ENCODE measurements at places on chromosomes 4 and X.

GRCh38 chr4:130210864-130211263 lies 1114.9 kb downstream of the C4orf33 start:
- no peak for DNase-seq

GRCh38 chr4:189767941-189768340 lies 172.7 kb upstream of the FRG1 start:
- DNase-seq, result no peak

GRCh38 chr4:48090621-48091020 lies 43.4 kb downstream of the TXK start:
- no peak for DNase-seq

- no peak for DNase-seq
Measured at GRCh38 chr4:29276150-29276549, 1444.0 kb upstream of the PCDH7 start.

GRCh38 chr4:107666134-107666533 lies 53.9 kb downstream of the PAPSS1 start:
- no peak for DNase-seq

GRCh38 chr4:52550186-52550585 lies 108.9 kb downstream of the USP46 start:
- DNase-seq, result no peak

- no peak for DNase-seq
Measured at GRCh38 chr4:52660643-52661042, 1.5 kb upstream of the USP46 start.

- DNase-seq, result no peak
Measured at GRCh38 chr4:15344041-15344440, 83.8 kb upstream of the C1QTNF7 start.

GRCh38 chrX:135596495-135596894 lies 76.0 kb downstream of the INTS6L start:
- DNase-seq, result peak; percentile 37

- no peak for DNase-seq
Measured at GRCh38 chr4:159484864-159485263, 382.0 kb downstream of the RAPGEF2 start.

DNA sequence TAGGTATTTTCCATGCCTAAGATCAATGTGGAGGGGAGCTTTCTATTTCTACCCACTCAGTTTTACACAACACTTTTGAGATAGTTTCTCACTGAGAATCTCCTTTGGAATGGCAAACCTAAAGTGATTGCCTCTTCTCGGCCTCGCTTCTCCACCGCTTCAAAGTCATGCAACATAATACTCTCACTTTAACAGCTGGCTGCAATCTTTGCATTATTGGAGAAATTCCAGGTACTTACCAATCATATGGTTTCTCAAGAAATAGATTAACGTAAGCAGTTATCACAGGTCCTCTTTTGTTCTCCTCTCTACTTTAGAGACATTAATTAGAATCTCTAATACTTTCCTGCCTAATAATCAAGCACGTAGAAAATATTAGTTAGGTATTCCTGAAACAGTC lies 3.7 kb upstream of the IL13RA2 start:
- peak; percentile 75 for DNase-seq

- no peak for DNase-seq
Measured at GRCh38 chr4:110914791-110915190, 291.9 kb upstream of the PITX2 start.

DNA sequence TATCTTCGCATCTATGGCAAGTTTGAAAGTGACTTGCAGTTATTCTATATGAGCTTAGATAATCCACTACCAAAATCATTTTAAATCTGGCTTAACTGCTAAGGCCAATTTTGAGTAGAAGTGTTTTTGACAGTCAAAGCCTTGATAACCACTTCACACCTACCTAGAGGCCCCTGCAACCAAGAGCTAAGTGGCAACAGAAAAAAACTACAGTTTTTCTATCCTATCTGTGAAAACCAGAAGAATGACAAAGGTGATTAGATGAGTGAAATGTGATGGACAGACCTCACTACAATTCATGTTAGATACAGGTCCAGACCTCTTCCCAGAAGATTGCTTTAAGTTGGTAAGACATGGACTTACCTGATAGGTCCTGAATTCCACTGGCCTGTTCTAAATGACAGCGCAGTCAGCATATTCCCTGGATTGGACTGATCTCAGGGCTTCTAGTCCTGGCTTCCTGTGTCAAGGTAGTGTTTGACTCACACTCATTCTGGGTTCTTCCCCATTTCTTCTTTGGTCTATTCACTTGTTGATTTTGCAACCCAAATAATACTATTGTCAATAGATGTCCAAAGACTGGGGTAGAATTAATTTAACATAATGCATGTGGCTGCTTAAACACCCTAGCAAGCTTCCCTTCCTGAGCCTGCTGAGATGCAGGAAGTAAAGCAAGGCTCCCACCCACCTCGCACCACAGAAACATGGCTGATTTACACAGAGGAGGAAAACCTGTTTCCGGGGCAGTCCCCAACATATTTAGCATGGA lies 65.1 kb downstream of the PPP3CA start:
- no peak for DNase-seq

- no peak for DNase-seq
Measured at GRCh38 chrX:136086521-136086920, 60.8 kb upstream of the FHL1 start.

GRCh38 chr4:17275836-17276235 lies 236.1 kb downstream of the QDPR start:
- no peak for DNase-seq

DNA sequence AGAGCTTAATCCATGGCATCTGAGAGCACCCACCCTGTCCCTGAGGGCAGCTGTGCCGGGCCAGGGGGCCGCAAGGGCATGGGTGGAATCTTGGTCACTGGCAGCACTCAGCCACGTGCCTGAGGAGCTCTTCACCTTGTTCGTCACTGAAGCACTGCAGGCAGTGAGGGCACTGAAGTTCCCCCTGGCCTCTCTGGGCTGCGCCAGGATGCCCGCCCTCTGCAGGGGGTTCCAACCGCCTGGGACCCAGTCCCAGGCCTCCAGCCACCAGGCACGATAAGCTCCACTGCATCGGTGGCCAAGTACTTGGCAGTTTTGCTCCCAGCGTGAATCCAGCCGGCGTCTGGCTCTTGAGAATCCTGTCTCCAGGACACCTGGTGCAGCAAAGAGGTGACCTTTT lies 96.4 kb upstream of the MED14 start:
- no peak for DNase-seq

GRCh38 chrX:135391734-135392133 lies 30.0 kb upstream of the SMIM10L2A start:
- DNase-seq, result no peak

DNA sequence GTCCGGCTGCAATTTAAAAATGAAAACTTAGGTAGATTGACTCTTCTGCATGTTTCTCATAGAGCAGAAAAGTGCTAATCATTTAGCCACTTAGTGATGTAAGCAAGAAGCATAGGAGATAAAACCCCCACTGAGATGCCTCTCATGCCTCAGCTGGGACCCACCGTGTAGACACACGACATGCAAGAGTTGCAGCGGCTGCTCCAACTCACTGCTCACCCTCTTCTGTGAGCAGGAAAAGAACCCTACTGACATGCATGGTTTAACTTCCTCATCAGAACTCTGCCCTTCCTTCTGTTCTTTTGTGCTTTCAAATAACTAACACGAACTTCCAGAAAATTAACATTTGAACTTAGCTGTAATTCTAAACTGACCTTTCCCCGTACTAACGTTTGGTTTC lies 41.0 kb downstream of the MAP7D3 start:
- DNase-seq, result no peak

DNA sequence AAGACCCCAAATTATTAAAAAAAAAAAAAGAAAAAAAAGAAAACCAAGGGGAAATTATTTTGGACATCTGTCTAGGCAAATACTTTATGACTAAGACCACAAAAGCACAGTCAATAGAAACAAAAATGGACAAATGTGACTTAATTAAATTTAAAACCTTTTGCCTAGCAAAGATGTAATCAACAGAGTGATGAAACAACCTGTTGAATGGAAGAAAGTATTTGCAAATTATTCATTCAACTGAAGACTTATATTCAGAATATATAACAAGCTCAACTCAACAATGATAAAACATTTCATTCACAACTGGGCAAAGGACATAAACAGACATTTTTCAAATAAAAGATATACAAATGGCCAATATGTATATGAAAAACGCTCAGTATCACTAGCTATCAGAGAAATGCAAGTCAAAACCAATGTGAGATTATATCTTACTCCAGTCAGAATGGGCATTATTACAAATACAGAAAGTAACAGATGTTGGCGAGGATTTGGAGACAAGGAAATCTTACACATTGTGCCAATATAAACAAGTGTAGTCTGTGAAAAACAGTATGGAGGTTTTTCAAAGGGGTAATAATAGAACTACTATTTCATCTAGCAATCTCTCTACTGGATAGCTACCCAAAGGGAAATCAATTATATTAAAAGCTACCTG lies 67.1 kb downstream of the FAAH2 start:
- no peak for DNase-seq

DNA sequence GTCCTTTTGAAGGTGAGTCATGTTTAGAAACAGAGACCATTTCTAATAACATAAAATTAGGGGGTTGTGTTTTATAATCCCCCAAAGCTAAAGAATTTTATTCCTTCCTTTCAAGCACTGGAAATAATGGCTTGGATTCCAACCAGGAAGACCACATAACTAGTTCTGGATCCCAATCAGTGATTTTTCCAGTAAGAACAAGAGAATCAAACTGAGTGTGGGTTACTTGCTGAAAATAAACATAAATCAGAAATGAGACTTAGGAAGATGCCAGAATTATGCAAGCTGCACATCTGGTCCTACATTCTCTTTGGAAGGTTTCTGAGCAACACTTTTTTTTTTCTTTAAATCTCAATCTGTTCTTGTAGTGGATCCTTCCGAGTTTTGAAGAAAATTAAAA lies 76.3 kb downstream of the SOWAHB start:
- no peak for DNase-seq

- no peak for DNase-seq
Measured at GRCh38 chr4:133014473-133015135, 134.5 kb upstream of the PCDH10 start.

Data from NCI-H524 (cell line).